ENCODE measurements at places on chromosomes 12 and 14.

DNA sequence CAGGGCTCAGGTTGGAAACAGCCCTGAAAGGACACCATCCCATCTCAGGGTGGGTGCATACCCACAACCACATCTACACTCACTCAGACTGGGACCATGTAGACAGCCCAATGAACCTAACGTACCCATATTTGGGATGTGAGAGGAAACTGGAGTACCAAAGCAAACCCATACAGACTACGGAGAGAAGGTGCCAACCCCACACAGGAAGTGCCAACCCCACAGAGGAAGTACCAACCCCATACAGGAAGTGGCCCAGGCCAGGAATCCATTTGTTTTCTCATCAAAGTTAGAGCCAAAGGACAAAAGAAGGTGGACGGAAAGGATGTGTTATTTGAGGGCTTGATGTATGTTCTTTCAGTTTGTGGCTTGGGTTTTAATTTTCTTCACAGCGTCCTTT lies 19.5 kb upstream of the SPIC start:
- DNase-seq: peak; percentile 20

DNA sequence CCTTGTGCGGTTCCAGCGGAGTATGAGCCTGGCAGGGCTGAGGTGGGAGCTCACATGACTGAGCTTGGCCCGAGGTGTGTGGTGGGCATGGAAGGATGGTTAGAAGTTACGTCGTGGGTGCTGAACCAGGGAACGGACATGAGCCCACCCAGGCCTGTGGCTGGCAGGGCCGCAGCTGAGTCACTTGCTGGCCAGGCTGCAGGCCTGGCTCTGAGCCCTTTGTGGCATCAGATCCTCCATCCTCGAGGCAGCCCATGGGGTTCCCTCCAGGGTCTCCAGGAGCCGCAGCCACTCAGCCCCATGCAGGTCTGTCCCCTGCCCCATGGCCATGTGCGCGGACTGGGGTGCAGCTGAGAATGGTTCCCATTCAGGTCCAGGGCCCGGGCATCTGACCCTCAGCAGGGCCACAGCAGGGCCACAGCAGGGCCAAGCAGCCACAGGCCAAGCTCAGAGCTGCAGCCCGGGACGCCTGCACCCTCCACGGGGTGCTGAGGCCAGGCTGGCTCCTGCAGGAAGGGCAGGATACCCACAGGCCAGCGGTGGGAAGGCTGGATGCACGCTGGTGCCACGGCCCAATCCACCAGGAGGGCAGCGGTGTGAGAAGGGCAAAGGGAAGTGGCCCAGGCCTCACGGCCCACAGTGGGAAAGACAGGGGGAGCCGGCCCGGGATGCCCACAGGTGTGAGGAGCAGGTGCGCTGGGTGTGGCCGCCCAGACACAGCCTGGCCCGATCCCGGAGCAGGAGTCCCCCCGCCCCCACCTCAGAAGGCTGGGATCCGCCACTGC lies 26.3 kb upstream of the ULK1 start:
- no peak for DNase-seq

- no peak for DNase-seq
Observed at GRCh38 chr14:102982852-102983470, 60.5 kb downstream of the AMN start.

DNA sequence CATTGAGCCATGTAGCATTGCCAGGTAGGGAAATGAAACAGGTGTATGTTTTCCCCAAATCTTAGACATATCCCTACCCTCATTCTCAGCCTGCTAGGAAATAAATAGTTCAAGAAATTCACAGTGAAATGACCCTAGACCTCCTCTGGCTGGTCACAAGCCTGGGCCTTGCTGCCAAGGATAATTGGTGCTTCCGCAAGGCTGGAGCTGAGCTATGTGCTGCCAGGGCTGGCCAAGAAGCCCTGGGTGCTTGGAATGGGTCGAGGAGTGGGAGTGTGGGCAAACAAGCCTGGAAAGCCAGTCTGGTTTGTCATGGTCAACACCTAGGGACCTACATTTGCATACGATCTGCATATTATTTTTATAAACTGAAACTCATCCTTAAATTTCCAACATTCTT lies 31.3 kb upstream of the SLC10A1 start:
- no peak for DNase-seq

DNA sequence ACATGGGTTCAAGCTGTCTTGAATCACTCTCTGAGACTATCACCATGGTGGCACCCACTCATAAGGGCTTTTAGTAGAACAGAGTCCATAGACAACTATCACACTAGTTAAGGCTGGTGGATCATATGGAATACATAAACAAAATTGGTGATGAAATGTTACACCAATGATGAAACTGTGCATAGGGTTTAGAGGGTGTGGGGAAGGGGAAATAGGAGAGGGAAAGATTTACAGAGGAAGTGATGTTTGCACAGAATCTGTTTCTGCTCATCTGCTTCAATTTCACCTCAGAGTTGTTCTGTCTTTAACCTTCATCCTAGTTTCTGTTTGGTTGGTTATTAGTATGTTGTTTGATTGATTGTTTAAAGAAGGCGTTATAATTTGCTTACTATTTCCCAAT lies 2.4 kb upstream of the RXYLT1 start:
- DNase-seq: no peak

DNA sequence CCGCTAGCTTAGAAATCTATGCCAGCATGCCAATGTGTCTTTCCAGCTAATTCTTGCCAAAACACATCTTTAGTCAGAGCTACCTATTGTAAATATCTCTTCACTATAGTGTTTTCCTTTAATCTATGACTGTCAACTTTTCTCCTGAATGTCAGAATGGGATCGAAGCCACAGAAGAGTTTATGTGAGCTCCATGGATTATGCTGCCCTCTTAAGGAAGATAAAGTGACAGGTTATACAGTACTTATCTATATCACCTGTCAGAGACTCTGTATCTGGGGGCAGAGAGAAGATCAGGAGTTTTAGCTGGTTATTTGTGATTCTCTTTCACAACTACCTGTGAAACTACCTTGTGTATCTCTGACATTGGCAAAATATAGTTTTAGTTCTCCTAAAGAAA lies 204.3 kb upstream of the SEL1L start:
- DNase-seq: no peak
